NCI-H345 (cell line): ENCODE measurements at places on chromosomes 16 and 17.

GRCh38 chr17:12391468-12391867, 274.2 kb upstream of the MYOCD start:
- DNase-seq: no peak

GRCh38 chr17:73533781-73534180, 110.5 kb downstream of the SDK2 start:
- no peak for DNase-seq

DNA sequence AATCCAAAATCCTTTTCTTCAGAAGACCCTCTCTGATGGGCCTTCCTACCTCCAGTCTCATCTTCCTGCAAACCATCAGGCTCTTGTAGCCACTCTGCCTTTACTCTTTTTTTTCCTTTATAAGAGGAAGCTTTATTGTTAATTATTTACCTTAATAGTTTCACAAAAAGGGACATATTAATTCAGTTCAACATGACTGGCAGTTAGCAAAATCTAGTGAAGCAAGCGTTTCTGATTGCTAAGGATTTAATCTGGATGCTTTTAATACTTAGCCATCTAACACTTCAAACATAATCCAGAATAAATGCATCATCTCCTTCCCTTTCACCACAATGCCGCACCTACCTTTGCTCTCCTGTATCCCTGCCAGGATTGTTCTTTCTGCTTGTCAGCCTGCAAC, 62.0 kb downstream of the SPACA3 start:
- DNase-seq: no peak

GRCh38 chr16:89446975-89447293, 43.4 kb downstream of the ANKRD11 start:
- DNase-seq: no peak

DNA sequence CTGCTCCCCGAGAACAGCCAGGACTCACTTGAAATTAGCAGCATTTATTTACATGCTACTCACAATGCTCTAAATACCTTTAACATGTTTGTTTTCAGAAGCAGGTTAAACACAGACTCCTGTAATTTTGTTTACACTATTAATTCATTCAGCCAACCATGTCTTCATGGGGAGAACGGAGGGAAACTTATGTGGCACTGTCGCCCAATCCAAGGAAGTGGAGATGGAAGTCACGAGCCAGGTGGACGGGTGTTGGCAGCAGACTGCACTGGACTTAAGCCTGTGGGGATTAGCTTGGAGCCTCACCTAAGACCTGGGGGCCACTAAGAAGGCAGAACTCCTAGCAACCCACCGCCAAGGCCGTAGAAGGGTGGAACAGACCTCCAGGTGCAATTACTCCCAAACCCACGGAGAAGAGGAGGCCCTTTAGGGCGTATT, 8.8 kb upstream of the GFAP start:
- no peak for DNase-seq

GRCh38 chr16:20221208-20221607, 106.1 kb downstream of the GP2 start:
- no peak for DNase-seq

GRCh38 chr16:83244057-83244456, 563.7 kb upstream of the HSBP1 start:
- DNase-seq: peak; percentile 45

DNA sequence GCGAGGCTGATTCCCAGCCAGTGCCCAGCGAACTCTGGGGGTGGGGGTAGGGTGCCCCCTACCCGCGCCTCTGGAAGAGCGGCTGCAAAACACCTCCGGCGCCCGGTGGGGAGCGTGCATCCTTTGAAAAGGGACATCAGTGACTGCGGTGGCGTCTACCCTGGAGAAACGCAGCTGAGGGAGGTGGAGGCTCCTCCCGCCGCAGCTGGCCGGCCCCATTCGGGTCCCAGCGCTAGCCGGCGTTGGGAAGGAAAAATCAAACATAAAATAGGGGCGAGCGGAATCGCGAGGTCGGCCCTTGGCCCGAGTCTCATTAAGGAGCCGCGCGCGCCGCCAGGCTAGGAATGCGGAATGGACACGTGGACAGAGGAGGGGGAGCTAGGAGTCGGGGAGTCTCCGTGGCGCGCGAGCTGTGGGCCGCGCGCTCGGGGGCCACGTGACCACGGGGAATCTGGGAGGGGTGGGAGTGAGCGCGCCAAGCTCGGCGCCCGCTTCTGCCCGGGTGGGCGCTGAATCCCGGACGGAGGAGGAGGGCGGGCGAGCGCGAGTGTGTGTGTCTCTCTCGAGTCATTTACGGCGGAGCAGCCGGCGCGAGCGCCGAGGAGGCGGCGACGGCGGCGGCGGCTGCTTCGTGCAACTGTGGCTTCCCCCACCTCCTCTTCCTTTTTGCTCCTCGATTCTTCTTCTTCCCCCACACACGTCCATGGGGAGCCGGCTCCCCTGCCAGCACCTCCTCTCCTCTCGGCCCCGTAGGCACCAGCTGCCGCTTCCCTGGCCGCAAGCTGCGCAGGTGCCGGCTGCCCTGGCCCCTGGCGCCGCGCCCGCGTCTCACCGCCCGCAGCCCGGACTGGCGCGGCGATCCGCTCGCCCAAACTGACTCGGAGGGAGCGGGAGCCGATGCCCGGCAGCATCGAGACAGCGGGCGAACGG, at the start of gene TMEM132E:
TMEM132E (plus strand) TSS at position 566 of the 930 bp plus-strand sequence. CDS start 1,495 bp downstream, outside the sequence.
- peak; percentile 54 for DNase-seq

GRCh38 chr17:42431758-42432161, 8.7 kb upstream of the CAVIN1 start:
- no peak for DNase-seq
